ENCODE measurements at places on chromosomes 12 and 14. TPM values are rescaled to one million over a fixed set of nuclear protein-coding genes. Genes with fewer than 3 reads are reported as not detected.
A peak's percentile ranks its signal among the peaks of the same experiment; 100 is the strongest.

DNA sequence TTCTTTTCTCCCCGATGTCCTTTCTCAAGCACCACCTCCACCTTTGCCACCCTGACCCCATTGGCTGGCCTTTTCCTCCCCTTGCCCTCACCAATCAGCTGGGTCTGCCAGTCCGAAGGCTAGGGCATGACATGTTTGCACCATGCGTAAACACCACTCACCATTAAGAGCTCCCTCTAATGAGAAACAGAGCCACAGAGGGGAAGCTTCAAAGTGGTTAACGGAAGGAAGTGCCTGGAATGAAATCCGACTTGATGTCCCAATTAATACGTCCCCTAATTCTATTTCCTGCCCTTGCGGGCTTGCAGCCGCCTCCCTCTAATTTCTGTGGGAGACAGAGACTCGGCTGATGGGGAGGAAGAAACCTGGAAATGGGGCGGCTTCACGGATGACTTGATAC, 318.5 kb upstream of the TBX3 start:
- DNase-seq = no peak

Gene GPRC5D
- total RNA-seq = not detected

DNA sequence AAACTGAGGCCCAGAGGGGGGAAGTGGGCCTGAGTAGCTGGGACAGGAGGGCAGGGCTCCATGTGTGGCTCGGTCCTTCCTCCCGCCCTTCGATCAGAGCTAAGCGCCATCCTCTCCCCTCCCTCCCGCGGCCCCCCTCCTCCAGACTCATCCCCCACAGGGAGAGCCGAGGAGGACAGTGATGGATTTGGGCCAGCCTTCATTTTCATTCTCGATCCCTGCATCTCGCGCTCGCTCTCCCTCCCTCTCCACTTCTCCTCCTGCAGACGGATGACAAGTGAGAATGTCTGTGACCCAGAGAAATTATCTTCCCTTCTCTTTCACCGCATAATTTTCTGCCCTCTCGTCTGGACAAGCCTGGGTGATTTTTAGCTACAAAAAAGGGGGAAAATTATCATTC, 183.3 kb downstream of the RBM19 start:
- DNase-seq = no peak

GRCh38 chr14:96739200-96739910, 57.8 kb upstream of the VRK1 start:
- DNase-seq = no peak

GRCh38 chr12:95859344-95859816, 628 bp downstream of the SNRPF start:
- no peak for DNase-seq

Gene DACT1
- total RNA-seq = 0.37 TPM

Gene SIVA1
- 92.7 TPM for total RNA-seq

Gene LTBR
- total RNA-seq = 102 TPM

DNA sequence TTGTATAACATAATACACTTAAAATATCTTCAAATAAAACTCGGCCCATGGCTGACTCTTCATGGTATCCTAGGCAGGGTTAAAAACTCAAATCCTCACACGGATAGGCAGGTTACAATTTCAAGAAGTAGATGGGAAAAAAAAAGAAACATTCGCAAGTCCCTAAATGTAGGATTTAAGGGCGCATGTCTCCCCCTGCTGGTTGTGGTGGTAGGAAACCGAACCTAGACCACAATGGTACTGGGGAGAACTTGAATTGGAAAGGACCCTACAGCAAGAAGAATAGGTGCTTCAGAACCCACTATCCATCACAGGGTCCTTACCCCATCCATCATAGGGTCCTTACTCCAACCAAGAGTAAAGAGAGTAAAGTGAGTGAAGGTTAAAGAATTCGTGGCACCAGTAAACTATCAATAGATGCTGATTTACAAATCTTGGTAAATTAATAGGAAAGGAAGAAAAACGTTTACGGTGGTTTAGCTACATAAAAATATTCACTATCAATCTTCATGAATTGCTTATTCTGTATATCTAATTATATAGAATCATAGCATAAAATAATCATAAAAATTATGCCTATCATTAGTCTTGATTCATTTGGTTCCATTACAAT, 3.3 kb upstream of the CIPC start:
- peak; percentile 82 for DNase-seq
